COR-L47 (cell line): ENCODE measurements at places on chromosomes 13 and 19.
A peak's percentile ranks its signal among the peaks of the same experiment; 100 is the strongest.

DNA sequence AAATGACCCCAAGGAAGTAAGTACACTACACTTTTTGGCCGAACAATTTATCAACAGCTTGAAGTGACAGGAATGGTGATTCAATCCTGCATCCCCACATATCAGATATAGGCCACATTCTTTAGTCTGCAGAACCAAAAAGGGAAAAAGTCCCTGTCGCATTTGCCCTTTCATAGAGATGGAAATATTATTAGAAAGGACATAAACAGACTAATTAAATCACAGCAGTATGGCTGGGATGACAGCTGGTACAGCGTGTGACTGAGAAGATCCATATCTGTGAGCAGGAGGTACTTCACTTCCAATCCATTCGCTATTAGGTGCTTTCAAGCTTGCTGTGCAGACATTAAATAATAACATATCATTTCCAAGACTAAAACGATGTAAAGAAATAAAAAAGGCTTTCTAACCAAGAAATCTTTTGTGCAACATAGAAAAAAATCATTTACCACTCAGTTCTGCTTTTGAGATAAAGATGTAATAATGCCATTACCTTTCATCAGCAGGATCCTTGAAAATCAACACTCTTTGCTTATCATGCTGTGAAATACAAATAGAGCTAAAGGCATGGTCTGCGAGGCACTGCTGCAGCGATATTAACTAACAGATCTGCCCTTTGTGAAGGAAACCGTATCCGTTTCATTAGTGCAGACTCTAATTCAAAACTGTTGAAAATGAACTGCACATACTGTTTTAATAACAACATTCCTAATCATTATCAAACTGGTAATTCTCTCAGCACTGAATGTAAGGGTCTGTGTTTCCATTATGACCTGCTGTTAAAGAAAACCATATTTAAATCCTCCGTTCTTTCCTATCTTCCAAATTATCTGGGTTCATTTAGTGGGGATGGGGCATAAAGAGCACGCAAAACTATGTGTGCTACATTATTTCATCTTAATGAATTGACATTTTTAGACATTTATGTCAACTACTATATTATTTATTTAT is 245.6 kb downstream of the DACH1 start:
- DNase-seq = peak; percentile 75

- no peak for DNase-seq
Measured at GRCh38 chr13:23288564-23288963, 107.8 kb downstream of the SGCG start.

DNA sequence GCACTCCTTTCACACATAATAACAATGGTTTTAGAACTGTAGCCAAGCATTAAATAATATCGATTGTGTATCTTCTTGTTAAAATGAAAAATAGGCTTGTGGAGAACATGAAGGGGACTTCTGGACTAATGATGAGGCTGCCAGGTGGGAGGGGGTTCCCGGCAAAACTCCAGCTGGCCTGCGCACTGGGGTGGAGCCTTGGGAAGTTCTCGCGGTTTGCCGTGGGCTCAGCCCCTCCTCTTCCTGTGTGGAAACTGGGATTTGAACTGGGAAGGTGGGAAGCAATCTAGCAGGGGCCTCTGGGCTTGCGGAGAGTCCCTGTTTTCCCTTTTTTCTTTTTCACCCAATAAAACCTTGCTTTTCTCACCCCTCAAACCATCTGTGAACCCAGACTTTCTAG is 113.7 kb upstream of the SLITRK1 start:
- DNase-seq = no peak

GRCh38 chr13:21171420-21171819 is 4.9 kb downstream of the SKA3 start:
- DNase-seq = no peak

GRCh38 chr13:24308068-24308445 is 1.3 kb upstream of the C1QTNF9 start:
- DNase-seq = no peak

GRCh38 chr13:46352805-46353204 is 34.2 kb downstream of the RUBCNL start:
- no peak for DNase-seq

DNA sequence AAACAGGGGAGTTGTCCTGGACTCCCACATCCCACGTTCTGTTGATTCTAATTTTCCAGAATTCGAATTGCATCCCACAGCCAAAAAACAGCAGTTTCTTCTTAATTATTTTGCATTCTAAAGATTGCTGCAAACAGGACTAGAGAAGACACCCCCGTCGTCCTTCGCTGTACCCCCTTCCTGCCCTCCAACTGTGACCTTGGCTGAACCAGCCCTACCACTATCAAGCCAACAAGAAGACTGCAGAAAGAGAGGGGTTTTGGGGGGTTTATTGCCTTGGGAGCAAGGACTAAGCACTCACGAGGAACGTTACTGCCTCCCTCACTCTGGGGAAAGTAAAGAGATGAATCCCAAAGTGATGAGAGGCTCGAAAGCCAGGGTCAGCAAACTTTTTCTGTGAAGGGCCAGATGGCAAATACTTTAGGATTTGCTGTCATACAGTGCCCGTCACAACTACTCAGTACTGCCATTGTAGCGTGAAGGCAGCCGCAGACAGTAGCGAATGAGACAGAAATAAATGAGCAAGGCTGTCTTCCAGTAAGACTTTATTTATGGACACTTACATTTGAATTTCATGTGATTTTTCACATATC is 32.5 kb upstream of the KATNAL1 start:
- DNase-seq = no peak

DNA sequence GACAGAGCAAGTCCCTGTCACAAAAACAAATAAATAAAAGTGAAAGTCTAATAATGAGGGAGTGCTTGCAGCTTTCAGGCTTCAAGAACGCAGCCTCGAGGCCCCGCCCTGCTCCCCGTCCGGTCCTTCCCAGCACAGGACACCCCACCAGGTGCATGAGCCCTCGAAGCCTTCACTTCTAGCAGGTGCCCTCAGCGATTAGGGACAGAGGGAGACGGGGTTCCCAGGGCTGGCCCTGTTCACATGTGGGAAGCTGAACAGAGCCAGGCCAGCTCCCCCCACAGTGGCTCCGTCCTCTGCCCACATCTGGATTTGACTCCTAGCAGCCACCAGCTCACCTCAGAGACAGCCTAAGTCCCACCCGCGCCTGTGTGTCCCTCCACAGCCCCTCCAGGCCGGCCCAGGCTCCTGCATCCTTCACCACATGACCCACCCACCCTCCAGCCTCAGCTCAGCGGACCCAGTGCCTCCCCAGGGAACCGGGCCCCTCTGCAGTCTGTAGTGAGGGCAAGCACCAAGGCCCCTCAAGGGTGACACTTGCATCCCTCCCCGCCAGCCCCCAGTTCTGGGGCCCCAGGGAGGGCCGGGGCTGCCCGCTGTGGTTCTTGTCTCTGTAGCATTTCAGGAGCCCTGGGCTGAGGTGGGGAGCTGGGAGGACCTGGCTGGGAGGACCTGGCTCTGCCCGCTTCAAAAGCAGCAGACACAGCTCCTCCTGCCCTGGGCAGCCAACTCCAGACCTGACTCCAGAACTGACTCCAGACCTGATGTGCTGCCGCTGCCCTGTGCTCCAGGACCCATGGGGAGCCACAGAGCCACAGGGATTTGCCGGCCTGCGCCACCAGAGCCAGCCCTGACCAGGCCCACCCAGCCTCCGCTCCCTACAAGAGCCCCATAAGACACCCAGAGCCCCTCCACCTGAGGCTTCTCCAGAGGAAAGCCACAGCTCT is 27.2 kb downstream of the GPX4 start:
- DNase-seq = no peak

- DNase-seq = no peak
Measured at GRCh38 chr19:4089400-4089908, 22.8 kb upstream of the ZBTB7A start.

DNA sequence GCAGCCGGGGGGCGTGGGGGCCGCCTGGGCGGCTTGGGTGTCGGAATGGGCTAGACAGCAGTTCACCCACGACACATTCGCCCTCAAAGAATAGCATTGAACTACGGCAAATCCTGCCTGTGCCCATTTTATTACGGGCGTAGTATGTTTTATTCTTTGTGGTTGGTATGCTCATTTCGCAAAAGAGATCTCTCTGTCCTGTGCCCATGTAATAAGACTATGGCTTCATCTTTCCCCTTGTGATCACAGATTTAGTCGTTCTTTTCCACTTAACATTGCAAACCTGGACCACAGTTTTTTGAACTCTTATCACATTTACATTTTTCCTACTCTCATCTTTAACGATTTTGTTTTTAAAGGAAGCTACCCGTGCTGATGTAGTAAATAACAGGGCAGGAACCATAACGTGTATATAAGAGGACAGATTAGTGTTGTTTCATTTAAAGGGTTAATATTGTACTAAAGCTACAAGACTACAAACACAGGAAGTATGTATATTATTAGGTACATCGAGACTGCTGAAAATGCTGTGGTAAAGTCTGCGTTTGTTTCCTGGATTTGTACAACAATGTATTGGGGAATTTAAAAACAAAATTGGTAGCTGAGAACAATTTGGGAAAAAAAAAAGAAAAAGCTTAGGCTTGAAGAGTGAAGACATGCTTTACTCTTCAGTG is 3.2 kb upstream of the MYCBP2 start:
- no peak for DNase-seq

GRCh38 chr13:91664039-91664438 is 265.6 kb downstream of the GPC5 start:
- DNase-seq = no peak

DNA sequence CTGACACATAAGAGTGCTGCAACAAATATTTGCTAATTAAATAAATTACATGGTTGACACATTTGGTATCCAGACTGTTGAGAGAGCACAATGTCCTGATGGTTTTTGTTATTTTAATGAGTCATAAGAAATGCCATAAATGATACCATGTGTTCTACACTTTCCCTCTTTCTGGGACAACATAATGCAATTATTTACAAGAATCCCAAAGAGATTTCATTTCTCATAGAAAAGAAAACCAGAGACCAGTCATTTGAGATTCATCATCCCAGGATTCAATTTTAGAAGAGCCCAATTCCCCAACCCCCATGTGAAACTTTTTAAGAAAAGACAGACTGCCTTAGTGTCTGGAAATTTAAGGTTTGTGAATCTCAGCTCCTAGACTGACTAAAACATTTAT is 399.6 kb downstream of the DCT start:
- DNase-seq = no peak

DNA sequence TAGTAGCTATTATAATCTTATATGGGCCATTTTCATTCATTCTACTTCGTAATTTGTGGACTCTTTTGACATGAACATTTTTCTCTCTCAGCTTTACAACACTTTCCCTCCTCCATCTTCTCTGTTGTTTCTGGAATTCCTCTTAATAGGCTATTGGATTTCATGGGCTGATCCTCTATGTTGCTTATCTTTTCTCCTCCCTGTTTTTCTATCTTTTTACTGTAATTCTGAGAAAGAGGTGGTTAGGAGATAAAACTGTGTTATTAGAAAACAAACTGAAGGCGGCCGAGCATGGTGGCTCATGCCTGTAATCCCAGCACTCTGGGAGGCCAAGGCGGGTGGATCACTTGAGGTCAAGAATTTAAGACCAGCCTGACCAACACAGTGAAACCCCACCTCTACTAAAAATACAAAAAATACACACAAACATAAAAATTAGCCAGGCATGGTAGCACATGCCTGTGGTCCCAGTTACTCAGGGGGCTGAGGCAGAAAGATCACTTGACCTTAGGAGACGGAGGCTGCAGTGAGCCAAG is 188.1 kb downstream of the UGGT2 start:
- no peak for DNase-seq

- DNase-seq = no peak
Measured at GRCh38 chr13:114313061-114313860, 1.0 kb upstream of the CHAMP1 start.

- DNase-seq = no peak
Measured at GRCh38 chr13:32212421-32212820, 102.7 kb downstream of the ZAR1L start.

DNA sequence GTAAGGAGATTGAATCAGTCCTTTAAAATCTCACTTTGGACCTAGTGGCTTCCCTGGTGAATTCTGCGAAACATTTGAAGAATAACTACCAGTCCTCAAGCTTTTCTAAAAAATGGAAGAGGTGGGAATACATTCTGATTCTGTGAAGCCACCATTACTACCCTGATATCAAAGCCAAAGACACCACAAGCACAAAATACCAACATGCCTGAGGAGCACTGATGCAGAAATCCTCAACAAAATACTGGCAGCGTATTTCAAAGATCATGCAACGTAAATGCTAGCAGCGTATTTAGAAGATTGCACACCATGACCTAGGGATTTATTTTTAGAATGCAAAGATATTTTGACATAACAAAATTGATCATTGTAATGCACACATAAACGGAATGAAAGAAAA is 14.4 kb downstream of the ATP4B start:
- DNase-seq = no peak

- no peak for DNase-seq
Measured at GRCh38 chr19:1970003-1970805, 29.2 kb downstream of the CSNK1G2 start.

- DNase-seq = peak; percentile 57
Measured at GRCh38 chr19:52922841-52923777, at the start of gene ZNF888. TSS of gene ZNF888 (minus strand) at chr19:52923428. CDS start at chr19:52917873, 5,555 bp downstream.

GRCh38 chr13:21590231-21590630 is 13.7 kb downstream of the MICU2 start:
- DNase-seq = no peak

- no peak for DNase-seq
Measured at GRCh38 chr19:7265963-7266362, 28.3 kb downstream of the INSR start.

DNA sequence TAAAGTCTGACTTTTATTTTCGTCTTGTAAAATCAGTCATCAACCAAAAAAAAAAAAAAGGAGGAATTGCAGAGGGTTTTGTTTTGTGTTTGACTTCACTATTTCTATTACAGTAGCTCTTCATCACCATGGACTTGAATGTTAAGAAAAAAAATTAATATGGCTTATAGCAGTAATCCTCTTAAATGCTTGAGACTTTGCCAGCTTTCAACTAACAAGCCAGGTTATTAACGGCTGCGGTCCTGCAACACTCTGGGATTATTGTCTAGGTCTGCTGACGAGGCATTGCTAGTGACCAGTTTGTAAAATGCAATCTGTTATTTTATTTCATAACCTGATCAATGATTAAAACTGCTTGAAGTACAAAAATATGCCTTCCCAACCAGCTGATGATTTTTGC is 647.2 kb upstream of the KLHL1 start:
- no peak for DNase-seq

DNA sequence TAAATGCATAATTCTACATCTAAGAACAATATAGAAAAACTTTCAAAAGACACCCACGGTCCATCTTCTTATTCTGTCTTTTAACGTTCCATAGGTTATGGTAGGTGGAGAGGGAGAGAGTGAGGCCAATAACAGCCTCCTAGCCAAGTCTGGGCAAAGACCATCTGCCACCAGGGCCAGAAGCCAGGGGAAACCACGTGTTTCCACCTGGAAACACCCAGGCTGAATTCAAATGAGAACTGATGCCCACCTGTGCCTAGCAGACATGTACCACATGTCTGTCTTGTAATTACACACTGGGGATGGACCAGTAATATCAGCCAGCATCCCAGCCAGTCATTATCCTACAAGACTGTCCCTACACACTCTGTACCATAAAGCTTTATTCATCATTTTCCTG is 1573.1 kb downstream of the EFNB2 start:
- no peak for DNase-seq

- no peak for DNase-seq
Measured at GRCh38 chr19:13797870-13798269, 2.6 kb downstream of the ZSWIM4 start.
